ENCODE measurements at places on chromosomes 6 and 20.

GRCh38 chr6:115753446-115753845 lies 307.2 kb downstream of the FRK start:
- DNase-seq = no peak

- DNase-seq = peak; percentile 87
These were observed 27.9 kb upstream of the ABT1 start for GRCh38 chr6:26568601-26569432.

DNA sequence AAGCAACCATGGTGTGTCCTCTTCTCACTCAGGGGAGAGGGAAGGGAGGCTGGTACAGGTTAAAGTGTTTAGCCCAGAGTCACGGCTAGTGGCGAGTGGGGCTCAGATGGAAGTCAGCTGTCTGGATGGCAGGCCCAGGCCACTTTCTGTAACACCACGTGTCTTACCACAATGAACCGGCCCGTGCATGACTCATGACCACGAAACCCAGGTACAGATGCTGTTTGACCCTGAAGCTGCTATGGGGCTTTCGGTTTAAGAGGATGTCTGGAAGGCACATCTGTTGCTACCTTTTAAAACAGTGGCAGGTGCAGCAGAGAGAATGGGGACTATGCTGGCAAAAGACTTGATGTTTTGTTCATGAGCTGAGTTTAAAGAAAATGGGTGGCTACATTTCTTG lies 36.5 kb upstream of the MPC1 start:
- no peak for DNase-seq

DNA sequence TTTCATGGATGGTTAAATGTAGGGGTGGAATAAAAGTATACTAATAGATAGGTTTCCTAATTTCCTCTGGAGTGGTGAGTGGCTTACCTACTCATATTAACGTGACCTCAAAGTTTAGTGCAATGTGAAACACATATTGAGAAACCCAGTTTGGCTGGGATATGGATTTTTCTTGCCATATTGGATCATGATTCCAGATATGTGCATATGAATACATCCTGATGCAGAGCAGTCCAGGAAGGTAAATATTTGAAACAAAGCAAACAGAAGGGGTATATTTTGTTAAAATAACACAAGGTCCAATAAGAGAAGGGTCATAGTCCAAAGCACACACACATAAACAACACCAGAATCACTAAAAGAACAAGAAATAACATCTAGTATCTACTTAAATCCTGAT lies 608.1 kb downstream of the PKHD1 start:
- no peak for DNase-seq

- no peak for DNase-seq
These were observed 3.9 kb downstream of the SLC22A2 start for GRCh38 chr6:160254467-160255312.

GRCh38 chr20:50491926-50492634 lies 18.1 kb upstream of the PTPN1 start:
- DNase-seq = no peak

- DNase-seq = no peak
These were observed 84.7 kb upstream of the ADGRF1 start for GRCh38 chr6:47126647-47127391.

DNA sequence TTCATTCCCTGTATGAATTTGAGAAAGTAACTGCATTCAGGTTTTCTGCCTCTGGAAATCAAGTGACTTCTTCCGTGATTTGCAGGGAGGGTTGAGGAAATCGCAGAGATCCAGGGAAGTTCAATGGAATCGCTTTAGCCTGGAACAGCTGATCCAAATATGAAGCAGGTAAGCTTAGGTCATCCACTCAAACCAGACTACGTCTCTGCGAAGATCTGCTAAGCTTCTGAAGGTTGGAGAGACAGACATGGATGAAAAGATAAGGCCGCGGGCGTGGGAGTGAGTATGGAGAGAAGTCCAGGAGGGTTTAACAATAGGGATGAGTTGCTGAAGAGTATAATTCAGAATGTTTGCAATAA lies 34.2 kb upstream of the BTN3A2 start:
- DNase-seq = peak; percentile 41

GRCh38 chr6:12007887-12008286 lies 4.2 kb upstream of the HIVEP1 start:
- DNase-seq = no peak

DNA sequence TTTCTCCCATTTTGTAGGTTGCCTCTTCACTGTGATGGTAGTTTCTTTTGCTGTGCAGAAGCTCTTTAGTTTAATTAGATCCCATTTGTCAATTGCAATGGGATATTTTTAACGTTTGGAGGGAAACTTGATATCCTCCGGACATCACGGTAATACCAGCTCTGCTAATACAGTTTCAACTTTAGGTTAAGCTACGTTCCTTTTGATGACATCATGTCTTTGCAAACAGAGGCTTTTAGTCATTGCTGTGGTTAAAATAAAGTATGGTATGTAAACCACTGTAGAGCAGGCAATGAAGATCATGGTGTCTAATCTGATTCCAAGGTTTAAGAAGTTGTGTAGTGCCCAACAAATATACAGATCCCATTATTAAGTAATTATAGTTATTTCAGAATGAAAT lies 168.0 kb upstream of the CHD6 start:
- DNase-seq = no peak

GRCh38 chr20:56428881-56429280 lies 16.8 kb downstream of the CASS4 start:
- DNase-seq = no peak

DNA sequence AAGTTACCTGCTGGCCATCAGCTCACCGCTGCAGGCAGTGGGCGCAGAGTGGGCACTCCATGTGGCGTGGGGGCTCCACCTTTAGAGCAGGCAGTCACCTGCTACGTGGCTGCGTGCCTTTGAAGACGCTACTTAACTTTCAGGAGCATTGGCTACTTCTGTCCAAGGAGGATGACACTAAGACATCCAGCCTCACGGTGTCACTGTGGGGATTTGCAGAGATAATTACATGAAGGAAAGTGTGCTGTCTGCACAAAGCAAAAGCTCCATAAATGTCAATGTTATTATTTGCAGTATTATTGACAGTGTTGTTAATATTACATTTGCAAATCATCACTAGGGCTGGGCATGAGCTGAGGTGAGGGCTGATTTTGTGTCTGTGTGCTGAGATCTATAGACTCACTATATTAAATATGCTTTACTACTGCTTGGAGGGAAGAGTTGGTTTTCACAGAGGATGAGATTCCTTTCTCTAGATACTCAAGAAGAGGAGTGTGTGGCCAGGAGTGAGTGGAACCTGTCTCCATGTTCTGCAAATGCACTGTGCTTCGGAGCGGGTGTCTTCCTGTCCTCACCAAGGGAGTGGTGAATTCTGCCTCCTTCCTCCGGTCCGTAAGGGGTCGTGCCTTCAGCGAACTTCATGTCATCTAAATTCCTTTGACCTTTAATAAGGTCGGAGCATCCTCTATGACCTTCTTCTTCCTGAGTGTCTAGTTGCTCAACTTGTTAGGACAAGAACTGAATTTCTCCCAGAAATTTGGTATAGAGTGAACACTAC lies 165.8 kb upstream of the SYNDIG1 start:
- DNase-seq = no peak

DNA sequence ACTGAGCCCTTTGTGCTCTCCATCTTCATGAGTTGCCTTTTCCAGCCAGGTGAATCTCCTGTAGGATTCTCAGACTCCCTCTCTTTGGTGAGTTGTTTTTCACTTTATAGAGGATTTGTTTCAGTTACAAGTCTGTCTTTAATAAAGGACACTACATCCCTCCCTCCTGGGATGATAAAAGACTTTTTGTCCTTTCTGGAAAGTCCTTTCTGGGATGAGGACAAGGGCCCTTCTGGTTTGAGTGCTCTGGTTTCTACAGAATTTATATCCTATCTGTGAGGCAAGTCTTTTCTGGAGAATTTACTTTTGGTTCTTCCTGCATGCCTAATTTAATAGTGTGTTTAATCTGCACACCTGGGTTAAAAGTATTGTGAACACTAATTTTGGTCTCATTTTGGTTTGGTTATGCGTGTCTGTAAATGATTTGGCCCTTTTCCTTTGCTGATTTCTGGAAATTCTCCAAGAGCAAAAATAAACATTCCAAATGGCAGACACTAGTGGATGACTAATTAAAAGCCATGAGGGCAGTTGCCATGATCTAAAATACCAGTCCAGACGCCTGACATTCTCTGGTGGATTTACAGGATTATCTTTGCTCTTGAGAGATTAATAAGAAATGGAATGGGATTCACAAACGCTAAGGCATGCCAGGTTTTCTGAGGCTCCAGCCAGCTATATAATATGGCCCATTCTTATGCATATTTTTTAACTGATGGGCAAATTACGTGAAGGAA lies 44.8 kb downstream of the TCP11 start:
- DNase-seq = peak; percentile 54

GRCh38 chr6:138004430-138005287 lies 102.6 kb downstream of the PERP start:
- peak; percentile 11 for DNase-seq

DNA sequence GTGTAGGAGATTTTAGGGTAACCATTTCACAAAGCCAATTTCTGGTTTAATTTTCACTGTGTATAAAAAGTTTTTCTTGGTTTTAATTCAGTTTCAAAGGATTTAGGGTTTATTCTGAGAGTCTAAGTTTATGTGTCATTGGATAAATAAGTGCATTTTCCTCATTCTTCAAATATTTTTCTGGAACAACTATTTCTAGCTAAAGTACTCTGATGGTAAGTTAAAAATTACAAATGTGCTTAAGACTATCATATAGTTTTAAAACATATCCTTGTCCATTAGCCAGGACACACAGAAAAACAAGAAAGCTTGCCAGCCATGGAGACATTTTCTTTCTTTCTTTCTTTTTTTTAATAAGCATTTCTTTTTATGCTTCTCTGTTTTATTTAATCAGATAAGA lies 333.0 kb downstream of the RFPL4B start:
- DNase-seq = no peak

GRCh38 chr6:157253017-157253416 lies 70.3 kb downstream of the TMEM242 start:
- DNase-seq = no peak

All from NCI-H774 (cell line).